Dermis blood vessel endothelial cell (primary cell): ENCODE measurements at places on chromosomes 13 and 19.

- DNase-seq = no peak
These were observed 16.0 kb upstream of the ZNF554 start for GRCh38 chr19:2803486-2804155.

GRCh38 chr19:33343859-33344572 lies 29.5 kb upstream of the CEBPG start:
- DNase-seq = no peak

- no peak for DNase-seq
These were observed 16.1 kb downstream of the COL4A1 start for GRCh38 chr13:110290826-110291225.

- no peak for DNase-seq
These were observed 769.1 kb downstream of the PCDH9 start for GRCh38 chr13:66461021-66461420.

DNA sequence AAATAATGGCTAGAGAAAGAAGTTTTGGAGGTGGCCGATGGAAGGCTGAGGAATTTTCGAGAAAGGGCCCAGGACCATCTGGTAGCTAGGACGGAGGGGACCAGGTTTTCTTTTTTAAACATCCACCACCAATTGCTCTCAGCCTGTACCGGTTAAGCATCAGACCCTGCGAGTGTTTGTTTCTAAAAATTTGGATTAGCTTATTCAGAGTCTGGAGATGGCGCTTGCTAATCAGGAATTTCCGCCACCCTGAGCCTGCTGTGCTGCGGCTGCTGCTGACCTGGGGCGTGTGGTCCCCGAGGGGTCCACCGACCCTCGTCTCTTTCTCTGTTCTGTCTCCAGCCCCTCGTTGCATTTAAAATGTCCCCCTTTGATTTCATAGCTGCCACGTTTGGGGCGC lies 2.0 kb downstream of the UHRF1 start:
- DNase-seq = no peak

GRCh38 chr13:41302743-41303142 lies 8.3 kb upstream of the NAA16 start:
- DNase-seq = no peak

GRCh38 chr19:16668176-16668575 lies 7.2 kb downstream of the TMEM38A start:
- DNase-seq = no peak

- DNase-seq = no peak
These were observed 204 bp upstream of the PDX1 start for GRCh38 chr13:27919659-27919933.

- peak; percentile 20 for DNase-seq
These were observed 23.9 kb upstream of the CXCL17 start for GRCh38 chr19:42466521-42467182.

DNA sequence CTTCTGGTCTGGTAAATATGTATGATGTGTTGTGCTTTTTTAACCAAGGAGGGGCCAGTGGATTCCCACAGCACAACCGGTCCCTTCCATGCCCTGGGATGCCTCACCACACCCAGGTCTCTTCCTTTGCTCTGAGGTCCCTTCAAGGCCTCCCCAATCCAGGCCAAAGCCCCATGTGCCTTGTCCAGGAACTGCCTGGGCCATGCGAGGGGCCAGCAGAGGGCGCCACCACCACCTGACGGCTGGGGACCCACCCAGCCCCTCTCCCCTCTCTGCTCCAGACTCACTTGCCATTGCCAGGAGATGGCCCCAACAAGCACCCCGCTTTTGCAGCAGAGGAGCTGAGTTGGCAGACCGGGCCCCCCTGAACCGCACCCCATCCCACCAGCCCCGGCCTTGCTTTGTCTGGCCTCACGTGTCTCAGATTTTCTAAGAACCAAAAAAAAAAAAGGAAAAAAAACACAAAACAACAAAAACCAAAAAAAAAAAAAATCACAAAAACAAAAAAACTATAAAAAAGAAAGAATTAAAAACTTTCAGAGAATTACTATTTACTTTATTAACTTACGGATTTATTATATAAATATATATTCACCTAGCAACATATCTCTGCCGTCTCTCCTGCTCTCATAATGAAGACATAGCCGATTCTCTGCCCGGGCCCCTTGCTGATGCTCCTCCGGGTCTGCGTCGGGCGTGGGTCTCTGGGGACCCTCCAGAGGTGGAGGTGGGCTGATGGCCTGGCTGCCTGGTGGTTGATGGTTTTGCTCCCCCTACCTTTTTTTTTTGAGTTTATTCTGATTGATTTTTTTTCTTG lies 14.4 kb downstream of the CAPN12 start:
- DNase-seq = peak; percentile 75

DNA sequence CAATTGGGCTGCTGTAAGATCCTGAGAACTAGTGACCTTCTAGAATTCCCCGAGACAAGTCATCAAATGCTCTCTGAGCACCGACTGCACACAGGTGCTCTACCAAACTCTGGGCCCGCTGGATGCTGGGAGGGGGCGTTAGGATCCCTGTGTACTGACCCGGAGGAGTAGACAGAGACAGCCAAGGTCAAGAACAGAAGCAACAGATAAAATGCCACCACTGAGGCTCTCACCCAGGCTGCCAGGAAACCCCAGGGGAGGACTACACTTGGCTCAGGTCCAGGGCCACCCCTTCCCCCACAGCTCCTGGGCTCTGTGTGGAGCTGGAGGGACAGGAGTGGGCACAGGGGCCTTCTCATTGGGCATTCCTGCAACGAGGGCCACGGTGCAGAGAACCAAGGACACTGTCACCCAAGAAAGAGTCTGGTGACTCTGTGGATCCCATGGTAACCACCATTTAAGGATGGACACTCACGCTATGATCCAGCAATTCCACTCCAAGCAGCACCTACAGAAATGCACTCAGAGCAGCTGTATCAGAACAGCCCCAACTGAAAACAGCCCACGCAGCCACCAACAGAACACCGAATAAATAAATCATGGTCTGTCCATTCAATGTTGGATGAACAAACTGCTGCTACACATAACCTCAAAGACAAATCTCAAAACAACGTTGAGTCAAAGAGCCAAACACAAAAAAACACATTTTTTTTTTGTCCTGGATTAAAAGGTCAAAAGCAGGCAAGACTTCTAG lies 16.8 kb upstream of the SLC35E1 start:
- no peak for DNase-seq

DNA sequence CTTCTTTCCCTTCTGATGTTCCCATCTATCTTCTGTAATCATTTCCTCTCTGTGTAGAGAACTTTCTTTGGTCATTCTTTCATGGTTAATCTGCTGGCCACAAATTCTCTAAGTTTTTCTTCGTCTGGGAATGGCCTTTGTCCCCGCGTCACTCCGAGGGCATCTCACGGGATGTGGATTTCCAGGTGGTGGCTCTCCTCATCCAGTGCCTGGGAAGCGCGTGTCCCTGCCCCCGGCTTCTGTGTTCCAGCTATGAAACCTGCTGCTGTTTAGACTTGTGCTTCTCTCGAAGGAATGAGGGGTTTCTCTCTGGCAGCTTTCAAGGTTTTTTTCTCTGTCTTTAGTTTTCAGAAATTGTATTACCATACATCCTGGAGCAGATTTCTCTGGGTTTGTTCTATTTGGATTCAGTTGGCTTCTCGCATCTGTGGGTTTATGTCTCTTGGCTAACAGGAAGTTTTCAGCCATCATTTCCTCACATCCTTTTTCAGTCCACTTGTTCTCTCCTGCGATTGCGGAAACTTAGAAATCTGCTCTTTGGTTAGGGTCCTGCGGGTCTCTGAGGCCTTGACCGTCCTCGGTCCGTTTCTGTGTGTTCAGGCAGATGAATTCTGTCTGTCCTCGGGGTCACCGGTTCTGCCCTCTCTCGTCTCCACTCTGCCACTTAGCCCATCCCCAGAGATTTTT lies 36.9 kb upstream of the DCUN1D2 start:
- DNase-seq = no peak

DNA sequence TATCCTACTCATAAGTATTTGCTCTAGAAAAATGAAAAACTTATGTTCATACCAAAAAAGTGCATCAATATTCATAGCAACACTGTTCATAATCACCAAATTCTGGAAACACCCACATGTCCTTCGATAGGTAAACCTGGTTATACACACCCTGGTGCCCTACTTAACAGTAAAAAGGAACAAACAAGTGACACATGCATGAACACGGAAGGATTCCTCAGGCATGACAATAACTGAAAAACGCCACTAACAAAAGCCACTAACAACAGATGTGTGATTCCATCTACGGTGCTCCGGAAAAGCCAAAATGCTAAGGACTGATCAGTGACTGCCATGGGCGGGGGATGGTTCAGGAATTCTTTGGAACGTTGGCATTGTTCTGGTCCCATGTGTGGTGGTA lies 65.5 kb downstream of the STK24 start:
- no peak for DNase-seq

GRCh38 chr13:30700364-30700763 lies 35.0 kb upstream of the ALOX5AP start:
- no peak for DNase-seq

DNA sequence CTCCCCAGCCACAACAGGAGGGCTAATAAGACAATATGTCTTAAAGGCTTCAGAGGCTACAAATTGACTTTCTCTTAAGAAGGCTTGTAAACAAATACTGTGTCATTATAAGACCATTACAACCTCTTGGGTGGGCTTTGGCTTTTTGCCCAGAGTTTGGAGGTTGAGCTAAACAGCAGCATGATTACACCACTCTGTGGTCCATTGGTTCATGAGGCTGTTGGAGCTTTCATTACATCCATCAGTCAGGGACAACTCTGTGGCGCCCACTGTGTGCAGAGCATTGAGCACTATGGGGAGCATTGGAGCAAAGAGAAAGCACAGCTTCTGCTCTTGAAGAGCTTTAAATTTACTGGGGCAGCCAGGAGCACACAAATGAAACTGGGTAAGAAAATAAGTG lies 75.9 kb downstream of the TNFSF11 start:
- DNase-seq = no peak

DNA sequence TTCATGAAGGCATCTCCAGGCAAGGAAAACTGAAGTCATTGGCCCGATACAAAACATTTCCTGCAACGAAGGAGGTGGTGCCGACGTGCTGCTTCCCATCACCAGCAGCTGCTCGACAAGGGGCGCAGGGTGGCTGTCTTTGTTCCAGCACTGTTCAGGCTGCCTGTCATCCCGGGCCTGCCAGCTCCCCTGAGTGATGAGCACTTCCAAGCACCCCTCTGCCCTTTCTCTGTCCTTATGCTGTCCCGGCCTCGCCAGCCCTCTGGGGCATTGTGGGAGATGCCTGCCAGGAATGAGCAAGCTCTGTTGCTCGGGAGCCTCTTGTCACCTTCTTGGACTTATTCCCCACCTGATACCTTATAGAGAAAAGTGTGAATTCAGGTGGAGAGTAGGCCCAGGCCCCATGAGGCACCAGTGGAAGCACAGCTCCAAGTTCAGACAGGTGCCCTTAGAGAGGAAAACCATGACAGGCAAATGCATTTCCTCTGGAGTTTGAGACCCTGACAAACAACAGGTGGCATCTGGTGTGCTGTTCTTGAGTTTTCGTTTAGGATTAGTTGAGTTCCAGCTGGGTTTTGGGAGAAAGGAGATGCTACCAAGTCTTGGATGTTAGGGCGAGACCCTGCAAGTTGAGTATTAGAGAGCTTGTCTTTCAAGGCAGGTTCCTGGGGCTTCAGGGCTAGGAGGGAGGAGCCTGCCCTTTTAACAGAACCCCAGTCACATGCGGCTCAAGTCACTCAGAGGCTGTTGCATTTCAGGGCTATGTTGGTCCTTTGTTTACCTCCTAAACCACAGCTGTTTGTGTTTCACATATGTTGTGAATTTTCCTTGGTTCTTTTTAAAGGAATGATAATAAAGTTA lies 21.4 kb downstream of the BBC3 start:
- DNase-seq = no peak

GRCh38 chr13:24195626-24196025 lies 35.1 kb downstream of the SPATA13 start:
- DNase-seq = no peak

- DNase-seq = no peak
These were observed 280.6 kb downstream of the SHISA2 start for GRCh38 chr13:25771202-25771601.

DNA sequence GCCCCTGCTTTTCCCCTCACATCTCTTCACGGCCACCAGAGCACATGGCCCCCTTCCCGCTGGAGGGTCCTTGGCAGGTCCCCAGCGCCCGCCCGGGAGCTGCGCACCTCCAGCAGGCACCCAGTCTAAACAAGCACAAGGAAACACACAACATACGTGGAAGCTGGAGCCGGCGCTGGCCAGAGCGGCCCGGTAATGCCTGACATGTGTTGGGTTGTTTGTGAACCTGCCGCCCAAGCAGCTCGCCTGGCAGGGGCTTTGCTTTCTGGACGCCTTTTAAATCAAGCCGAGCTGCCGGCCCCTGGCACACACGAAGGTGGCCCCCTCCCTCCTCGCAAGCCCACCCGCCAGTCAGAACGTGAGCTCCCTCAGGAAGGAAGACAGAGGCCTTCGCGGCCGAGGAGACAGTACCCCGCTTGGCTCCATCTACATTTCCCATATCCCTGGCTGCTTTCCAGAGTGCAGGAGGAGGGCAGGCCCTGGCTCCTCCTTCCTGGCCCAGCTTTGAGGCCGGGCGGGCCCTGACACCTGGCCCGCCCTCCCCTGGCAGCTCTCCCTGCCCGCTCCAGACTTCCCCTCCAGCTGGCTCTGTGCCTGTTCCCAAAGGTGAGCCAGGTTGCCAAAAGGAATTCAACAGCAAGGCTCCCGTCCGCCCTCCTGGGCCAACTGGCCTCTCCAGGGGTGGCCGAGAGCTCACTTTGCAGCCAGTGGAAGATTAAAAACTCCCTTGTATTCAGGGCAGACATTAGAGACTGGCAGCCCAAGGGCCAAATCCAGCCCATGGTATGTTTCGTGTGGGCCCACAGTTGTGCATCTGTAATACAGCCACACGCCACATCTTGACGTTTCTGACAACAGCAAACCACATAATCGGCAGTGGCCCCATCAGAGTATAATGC lies 28.7 kb downstream of the COMP start:
- DNase-seq = peak; percentile 51

DNA sequence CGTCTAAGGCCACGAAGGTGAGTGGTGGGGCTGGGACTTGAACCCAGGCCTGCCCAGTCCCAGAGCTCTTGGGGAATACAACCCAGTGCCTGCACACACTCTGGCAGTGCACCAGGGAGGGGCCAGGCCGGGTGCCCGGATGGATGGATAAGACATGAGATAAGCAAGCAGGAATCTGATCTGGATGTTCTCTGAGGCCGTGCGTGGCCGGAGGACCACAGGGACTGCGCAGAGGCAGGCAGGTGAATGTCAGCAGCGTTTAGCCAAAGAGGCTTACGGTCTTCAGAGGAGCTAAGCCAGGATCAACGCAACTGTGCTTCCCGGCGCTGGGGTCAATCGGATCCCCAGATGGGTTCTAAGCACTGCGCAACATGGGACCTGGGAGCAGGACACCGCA lies 1.5 kb downstream of the ZNF787 start:
- DNase-seq = peak; percentile 50

DNA sequence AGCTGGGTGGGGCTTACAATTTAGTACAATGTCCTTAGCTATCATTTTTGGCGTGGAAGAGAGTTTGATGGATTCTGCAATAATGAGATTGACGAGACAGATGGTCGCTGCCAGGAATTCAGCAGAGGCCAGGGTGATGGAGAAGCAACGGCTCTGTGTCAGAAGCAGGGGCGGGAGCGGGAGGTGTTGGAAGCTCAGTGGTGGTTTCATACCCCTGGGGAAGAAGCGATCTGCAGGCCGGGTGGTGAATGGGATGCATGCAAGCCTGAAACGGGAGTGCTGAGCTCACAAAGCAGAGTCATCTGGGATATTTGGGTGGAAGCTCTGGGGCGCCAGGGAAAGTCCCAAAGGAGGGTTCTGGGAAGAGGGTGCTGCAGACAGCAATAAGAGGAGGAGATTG lies 370.8 kb downstream of the ZNF536 start:
- DNase-seq = no peak

GRCh38 chr19:43525836-43526771 lies 897 bp downstream of the ETHE1 start:
- peak; percentile 34 for DNase-seq
